ENCODE measurements at places on chromosomes 1 and 21. TPM values are rescaled to one million over a fixed set of nuclear protein-coding genes. Genes with fewer than 3 reads are reported as not detected.

The FCGR3B gene
- polyA plus RNA-seq, result not detected

The RNF223 gene
- 0.08 TPM for polyA plus RNA-seq

The LCE1F gene
- polyA plus RNA-seq, result 0.81 TPM

The GIPC2 gene
- polyA plus RNA-seq, result 0.32 TPM

The LDLRAD1 gene
- polyA plus RNA-seq, result not detected

The KCNK2 gene
- polyA plus RNA-seq, result 0.11 TPM

The TGFB2 gene
- 2.1 TPM for polyA plus RNA-seq

The MROH9 gene
- polyA plus RNA-seq, result not detected

The AK5 gene
- 13.2 TPM for polyA plus RNA-seq

The HAPLN2 gene
- not detected for polyA plus RNA-seq

The CFHR2 gene
- not detected for polyA plus RNA-seq

The ELF3 gene
- 0.04 TPM for polyA plus RNA-seq

The PCP4 gene
- not detected for polyA plus RNA-seq

The ZBTB17 gene
- 22.0 TPM for polyA plus RNA-seq

The SFN gene
- polyA plus RNA-seq, result 4,130 TPM

The C1orf210 gene
- polyA plus RNA-seq, result 5.2 TPM

The AGO1 gene
- 2.8 TPM for polyA plus RNA-seq

The GNG4 gene
- 0.20 TPM for polyA plus RNA-seq

DNA sequence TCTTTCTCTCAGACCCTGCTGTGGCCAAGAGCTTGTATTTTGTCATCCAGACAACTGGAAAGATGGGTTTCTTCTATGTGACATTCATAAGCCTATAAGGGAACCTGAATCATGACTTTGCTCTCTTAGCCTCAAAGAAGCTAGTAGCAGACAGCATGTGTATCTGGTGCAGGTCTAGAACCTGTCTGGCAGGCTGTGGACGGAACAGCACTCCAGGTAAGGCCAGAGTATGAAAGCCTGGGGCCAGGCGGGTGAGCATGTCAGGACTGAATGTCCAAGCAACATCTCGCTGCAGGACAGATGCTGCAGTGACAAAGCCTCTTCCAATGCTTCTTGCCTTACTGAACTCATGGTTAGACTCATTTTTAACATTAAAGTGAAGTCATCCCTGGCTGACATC lies 32.8 kb downstream of the AKNAD1 start:
- DNase-seq, result no peak

DNA sequence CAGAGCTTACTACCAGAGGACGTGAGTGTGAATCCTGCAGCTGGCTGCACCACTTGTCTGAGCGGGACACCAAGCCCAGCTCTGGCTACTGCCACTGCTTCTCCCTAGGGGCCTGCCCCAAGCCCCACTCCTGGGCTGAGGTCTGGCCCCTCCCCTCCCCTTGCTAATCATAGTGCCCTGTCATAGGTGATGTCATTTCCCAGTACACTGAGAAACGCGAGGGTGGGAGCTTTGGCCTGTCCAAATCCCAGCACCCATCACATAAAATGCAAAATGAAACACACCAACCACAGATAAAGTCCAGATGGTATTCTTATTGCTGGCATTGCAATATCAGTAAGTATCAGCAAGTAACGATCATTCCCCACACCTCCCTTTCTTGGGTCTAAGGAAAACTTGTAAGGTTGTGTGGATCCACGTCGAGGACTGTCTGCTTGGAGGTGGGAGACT lies 77.7 kb downstream of the TOMM20 start:
- DNase-seq, result no peak

GRCh38 chr21:29441651-29442050 lies 142.9 kb downstream of the BACH1 start:
- DNase-seq, result no peak

DNA sequence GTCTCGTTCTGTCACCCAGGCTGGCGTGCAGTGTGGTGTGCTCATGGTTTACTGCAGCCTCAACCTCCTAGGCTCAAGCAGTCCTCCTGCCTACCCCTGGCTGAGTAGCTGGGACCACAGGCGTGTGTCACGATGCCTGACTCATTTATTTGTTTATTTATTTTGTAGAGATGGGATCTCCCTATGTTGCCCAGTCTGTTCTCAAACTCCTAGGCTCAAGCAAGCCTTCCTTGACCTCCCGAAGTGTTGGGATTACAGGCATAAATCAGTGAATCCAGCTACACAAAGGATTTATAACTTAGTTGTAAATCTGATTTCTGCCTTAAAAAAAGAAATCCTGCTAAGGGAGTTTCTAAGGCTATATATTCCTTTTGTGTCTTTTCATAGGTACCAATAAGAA lies 30.5 kb upstream of the ZNF496 start:
- no peak for DNase-seq

DNA sequence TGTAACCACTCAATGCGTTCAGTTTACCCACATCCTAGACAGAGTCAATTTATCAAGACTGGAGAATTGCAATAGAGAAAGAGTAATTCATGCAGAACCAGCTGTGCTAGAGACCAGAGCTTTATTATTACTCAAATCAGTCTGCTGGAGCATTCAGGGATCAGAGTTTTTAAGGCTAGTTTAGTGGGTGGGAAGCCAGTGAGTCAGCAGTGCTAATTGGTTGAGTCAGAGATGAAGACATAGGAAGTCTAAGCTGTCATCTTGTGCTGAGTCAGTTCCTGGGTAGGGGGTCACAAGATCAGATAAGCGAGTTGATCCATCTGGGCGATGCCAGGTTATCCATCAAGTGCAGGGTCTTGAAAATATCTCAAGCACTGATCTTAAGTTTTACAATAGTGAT lies 499.6 kb downstream of the MRPL39 start:
- DNase-seq, result peak; percentile 83

GRCh38 chr1:150151291-150152181 lies 1.8 kb downstream of the PLEKHO1 start:
- no peak for DNase-seq

GRCh38 chr1:48823168-48823567 lies 46.5 kb upstream of the BEND5 start:
- DNase-seq, result no peak

- DNase-seq, result no peak
Observed at GRCh38 chr1:163161841-163162240, 40.9 kb downstream of the RGS5 start.

- no peak for DNase-seq
Observed at GRCh38 chr1:22434717-22435116, 16.9 kb upstream of the ZBTB40 start.

- no peak for DNase-seq
Observed at GRCh38 chr1:39596163-39596562, 19.6 kb upstream of the PABPC4 start.

- DNase-seq, result no peak
Observed at GRCh38 chr1:165355977-165356811, at the start of gene LMX1A. Gene LMX1A (minus strand): TSS chr1:165356715. CDS start chr1:165355559, 1,156 bp downstream.

GRCh38 chr1:41626616-41627375 lies 142.3 kb upstream of the EDN2 start:
- peak; percentile 78 for DNase-seq

GRCh38 chr1:234768171-234768568 lies 158.2 kb upstream of the IRF2BP2 start:
- DNase-seq, result no peak

DNA sequence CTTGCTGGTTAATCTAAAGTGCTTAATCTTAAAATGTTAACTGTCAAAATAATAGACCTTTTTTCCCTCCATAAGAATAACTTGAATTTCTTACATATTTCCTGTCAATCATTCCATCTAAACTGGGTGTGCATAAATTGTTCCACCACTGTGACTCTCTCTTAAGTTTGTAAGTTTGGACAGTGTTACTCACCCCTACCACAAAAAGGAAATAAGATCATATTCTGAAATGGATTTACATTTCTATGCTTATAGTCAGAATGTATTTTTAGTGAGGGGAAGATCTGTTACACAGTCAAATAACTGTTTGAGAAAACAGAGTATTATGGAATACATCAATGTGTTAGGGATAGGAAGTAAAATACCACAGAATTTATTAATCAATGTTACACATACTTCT lies 109.6 kb upstream of the DPYD start:
- peak; percentile 48 for DNase-seq

DNA sequence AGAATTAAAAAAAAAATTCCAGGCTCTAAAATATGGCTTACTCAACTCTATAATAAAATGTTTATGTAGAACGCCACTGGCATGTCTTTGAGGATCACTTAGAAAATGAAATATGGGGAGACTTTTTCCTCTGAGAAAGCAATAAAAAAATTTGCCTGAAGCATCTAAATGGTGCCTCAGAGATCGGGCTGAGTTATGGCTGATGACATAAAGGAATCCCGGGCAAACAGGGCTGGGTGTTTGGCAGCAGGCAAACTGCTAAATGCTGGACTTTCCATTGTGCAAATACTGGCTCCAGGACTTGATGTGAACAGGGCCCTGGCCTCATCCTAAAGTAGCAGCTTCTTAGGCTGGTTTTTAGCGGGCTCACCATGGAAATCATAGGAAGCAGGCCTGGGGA lies 44.5 kb upstream of the C1orf87 start:
- DNase-seq, result no peak

- no peak for DNase-seq
Observed at GRCh38 chr21:24007592-24007991, 1599.7 kb downstream of the MRPL39 start.

DNA sequence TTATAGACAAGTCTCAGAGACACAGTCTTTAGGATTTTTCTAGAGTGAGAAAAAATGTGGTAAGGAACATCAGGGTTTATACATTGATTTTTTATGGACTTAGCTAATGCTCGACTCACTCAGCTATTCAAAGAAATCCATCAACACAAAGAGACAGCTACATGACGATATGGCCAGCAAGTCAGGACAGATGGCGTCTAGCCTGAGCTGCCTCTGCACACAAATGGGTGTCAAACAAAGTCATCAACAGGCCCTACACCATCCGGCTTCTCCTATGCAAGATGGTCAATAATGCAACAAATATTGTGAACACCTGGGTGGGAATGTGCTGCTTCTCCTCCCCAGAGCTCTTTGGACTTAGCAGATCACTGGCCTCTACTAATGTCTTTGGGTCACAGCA lies 13.3 kb upstream of the ERICH3 start:
- DNase-seq, result no peak

DNA sequence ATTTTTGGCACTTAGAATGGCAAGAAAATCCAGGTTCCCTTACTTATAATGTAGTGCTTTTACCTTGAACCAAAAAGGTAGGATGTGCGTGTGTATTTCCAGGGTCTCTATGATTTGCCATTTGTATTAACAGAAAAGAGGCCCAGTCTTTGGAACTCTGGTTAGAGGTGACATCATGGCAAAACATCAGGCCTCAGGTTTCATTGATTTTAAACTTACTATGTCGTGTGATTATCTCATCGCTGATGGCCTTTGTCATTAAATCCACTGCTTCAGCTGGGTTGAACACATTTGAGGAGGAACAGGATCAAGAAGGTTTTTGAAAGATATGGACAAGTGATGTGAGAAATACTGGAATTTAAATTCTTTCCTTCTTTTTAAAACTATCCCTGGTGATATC lies 95.2 kb downstream of the PBX1 start:
- DNase-seq, result no peak

DNA sequence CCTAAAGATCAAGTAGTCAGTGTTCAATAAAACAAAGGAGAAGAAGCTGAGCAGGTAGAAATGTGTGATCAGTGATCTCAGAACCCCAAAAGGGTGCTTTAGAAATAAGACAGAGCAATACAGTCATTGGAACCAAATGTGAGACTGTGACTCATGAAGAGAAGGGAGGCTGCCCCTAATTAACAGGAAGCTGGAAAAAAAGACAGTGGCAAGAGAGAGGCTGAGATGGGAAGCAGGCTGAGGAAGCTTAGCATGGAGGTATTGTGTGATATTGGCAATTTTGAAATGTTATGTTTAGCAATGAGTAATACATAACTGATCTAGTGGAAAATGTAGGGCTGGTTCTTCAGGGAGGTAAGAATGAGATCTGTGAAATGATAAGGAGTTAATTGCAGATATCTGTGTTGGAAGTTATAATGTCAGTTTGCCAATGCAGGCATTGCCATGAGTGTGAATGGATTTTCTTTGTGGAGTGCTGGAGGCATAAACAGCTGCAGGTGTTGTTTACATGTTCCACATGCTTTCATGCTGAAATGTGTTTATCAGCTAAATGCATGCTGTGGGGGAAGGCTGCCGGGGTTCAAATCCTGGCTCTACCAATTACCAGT lies 90.6 kb upstream of the CACNA1E start:
- peak; percentile 20 for DNase-seq

DNA sequence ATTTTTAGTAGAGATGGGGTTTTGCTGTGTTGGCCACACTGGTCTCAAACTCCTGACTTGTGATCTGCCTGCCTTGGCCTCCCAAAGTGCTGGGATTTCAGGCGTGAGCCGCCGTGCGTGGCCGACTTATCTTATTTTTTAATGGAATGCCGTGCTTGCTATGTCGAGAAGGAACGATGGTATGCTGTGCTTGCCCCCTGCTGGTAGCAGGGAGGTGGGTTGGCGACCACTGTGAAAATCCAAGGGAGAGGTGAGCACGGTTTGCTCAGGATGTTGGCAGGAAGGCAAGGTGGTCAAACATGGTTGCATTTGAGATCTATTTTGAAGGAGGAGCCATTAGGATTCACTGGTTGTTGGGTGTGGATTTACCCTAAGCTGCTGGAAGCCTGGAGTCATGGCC lies 45.8 kb upstream of the RCC2 start:
- no peak for DNase-seq

DNA sequence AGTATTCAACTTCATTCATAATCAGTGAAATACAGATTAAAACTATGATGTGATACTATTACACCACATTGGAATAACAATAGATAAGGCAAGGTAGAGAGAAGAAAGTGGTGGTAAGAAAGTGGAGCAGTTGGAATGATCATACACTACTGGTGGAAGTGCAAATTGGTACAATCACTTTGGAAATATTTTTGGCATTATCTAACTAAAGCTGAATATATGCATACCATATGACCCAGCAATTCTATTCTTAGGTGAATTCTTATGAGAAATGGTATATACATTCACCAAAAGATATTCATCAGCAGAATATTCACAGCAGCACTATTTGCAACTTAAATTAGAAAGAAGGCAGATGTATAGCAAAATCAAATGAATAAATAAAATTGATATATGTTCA lies 21.4 kb upstream of the PTPRC start:
- peak; percentile 30 for DNase-seq

- DNase-seq, result no peak
Observed at GRCh38 chr1:234735476-234735875, 125.5 kb upstream of the IRF2BP2 start.

- DNase-seq, result no peak
Observed at GRCh38 chr21:46094401-46095082, 3.4 kb upstream of the COL6A2 start.

- peak; percentile 22 for DNase-seq
Observed at GRCh38 chr1:24644100-24644384, 940 bp downstream of the SRRM1 start.

- DNase-seq, result no peak
Observed at GRCh38 chr1:55146781-55147180, 68.4 kb downstream of the USP24 start.

- no peak for DNase-seq
Observed at GRCh38 chr21:45838634-45839033, 142.9 kb upstream of the COL6A1 start.

GRCh38 chr1:54537611-54538010 lies 10.4 kb upstream of the ACOT11 start:
- no peak for DNase-seq

- peak; percentile 88 for DNase-seq
Observed at GRCh38 chr1:1079408-1080121, 5.5 kb upstream of the RNF223 start.
